LHCN-M2 (cell line): ENCODE measurements at places on chromosomes 2 and 18.

GRCh38 chr2:201813996-201814760 is 7.8 kb downstream of the CDK15 start:
- no peak for DNase-seq

DNA sequence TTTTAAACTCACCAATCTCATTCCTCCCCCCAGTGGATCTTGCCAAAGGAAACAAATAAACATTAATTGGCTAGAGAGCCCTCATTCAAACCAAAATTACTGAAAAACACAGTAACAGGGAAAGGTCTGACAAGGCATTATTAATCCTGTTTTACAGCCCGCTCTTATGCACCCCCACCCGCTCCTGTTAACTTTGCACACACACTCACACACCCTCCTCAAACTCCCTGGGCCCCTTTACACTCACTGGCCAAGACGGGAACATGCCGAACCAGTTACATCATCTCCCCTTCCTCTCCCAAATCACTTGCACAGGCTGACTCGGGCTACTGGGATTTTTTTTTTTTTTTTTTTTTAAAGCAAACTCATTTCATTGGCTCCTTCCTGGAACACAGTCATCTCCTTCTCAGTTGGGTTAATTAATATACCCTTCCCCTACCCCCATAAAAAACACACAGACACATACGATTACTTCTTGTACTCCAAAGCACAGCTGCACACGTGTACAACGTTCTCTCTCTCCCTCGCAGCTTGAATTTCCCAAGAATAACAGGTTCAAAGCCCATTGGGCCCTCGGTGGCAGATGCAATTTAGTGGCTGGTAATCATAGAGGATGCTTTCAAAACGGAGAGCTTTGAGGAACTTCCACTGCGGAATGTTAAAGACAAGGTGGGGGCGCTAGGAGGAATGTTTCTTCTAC is 31.8 kb downstream of the KLF7 start:
- DNase-seq, result peak; percentile 96

- DNase-seq, result no peak
Measured at GRCh38 chr2:1690056-1690775, 54.1 kb downstream of the PXDN start.

DNA sequence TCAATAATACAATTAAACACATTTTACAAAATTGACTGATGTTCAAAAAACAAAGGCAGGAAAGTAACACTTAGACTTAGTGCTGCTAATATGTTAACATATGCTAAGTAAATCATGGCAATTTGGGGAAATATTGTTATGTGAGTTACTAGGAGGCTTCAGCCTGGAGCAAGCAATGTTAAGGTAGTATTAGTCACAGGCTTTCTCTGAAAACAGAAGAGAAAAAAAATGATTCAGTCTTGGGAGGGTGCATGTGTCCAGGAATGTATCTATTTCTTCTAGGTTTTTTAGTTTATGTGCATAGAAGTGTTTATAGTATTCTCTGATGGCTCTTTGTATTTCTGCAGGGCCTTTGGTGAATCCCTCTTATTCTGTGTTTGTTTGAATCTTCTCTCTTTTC is 345.8 kb upstream of the TFPI start:
- peak; percentile 10 for DNase-seq

DNA sequence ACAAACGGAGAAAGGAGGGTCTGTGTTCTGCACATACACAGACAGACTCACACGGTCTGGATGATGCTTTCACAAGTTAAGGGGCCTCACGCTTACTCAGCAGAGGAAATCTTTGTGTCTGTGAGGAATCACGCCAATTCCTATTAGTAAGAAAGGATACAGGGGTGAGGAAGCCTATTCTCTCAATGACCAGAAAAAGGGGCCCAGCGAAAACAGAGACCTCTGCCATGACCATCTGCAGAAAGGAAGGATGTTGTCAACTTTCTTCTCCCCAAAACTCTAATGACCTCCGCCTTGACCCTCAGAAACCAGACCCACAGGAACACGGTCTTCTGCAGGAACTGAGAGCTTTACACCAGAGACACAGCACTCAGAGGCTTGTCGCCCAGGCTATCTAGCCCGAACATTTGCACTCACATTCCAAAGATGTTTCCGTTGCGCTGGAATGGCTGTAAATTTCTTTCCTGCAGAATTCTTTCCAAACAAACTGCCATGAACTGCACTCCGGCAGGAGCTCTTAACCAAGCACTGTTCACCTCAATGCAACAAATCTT is 186.3 kb downstream of the TCF4 start:
- DNase-seq, result peak; percentile 73

DNA sequence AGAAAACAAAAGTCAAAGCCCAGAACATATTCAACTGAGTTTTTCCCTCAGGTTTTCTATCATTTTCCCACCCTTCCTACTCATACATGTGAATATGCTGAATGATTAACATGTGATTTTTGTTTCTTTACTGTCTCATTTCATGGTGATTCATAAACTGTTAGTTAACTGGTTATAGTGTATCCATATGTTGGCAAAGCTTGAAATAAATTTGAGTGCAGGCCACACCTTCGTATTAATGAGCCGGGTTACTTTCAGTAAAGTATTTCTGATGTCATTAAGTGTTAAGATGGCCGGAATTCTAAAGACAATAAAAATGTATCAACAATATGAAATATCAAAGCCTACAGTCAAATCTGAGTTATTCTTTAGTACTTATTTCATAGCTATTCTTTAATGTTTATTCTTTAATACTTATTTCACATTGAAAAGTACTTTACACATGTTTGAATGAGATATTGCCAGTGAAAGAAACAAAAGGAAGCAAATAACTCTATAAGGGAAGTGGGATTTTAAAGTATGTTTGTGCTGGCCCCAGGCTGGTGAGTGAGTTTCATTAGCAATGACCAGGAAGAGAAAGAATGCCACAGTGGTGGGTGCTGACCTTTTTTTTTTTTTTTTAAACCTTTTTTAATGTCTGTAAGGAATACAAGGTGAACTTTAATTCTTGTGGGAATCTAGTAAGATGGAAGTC is 178.6 kb downstream of the NEDD4L start:
- no peak for DNase-seq

DNA sequence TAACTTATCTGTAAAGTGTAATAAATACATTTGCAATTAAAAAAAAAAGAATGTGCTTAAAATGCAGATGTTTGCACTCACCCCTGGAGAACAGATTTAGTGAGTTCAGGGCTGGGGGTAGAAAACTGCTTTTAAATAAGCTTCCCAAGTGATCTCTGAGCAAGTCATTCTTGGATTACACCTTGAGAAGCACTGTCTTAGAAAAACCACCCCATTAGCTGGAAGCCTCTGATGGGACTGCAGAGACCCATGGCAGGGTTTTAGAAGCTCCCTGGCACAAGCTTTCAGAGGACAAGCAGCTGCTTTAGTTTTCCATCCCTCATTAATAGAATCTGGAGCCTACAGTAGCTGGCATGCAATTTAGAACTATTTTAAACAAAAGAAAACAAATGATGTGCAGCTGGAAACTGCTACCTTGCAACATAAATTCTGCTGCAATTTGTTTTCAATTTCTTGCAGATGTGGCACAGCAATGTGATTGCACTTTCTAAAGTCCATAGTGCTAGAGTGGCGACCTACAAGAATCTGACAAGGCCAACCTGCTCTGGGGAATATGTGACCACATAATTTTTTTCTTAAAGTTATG is 141.5 kb downstream of the CDC42EP3 start:
- DNase-seq, result no peak

DNA sequence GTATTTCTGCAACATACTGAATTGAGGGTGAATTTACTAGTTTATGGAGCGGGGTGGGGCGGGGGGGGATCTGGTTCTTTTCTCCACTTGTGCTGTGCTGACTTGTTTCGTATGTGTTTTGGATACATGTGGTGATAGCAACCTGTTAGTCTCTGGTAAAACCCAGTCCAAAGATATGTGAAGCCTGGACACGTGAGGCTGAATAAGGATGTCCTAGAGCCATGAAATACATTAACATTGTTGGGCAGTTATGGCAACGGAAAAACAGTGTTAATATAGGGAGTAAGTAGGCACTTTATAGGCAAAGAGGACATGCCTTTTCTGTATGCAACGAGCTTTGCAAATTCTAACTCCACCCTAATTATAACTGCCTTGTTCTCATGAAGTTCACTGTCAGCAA is 42.1 kb upstream of the NEMP2 start:
- no peak for DNase-seq
